ENCODE measurements at places on chromosomes 1 and 21. TPM values are rescaled to one million over a fixed set of nuclear protein-coding genes. Genes with fewer than 3 reads are reported as not detected.

SPATA17 gene
- total RNA-seq = not detected

KRTAP6-3 gene
- not detected for total RNA-seq

DNAJC16 gene
- total RNA-seq = 13.7 TPM

- DNase-seq = no peak
Measured at GRCh38 chr1:18540136-18540765, 59.5 kb downstream of the KLHDC7A start.

- DNase-seq = no peak
Measured at GRCh38 chr1:110896090-110896489, 23.1 kb downstream of the CD53 start.

DNA sequence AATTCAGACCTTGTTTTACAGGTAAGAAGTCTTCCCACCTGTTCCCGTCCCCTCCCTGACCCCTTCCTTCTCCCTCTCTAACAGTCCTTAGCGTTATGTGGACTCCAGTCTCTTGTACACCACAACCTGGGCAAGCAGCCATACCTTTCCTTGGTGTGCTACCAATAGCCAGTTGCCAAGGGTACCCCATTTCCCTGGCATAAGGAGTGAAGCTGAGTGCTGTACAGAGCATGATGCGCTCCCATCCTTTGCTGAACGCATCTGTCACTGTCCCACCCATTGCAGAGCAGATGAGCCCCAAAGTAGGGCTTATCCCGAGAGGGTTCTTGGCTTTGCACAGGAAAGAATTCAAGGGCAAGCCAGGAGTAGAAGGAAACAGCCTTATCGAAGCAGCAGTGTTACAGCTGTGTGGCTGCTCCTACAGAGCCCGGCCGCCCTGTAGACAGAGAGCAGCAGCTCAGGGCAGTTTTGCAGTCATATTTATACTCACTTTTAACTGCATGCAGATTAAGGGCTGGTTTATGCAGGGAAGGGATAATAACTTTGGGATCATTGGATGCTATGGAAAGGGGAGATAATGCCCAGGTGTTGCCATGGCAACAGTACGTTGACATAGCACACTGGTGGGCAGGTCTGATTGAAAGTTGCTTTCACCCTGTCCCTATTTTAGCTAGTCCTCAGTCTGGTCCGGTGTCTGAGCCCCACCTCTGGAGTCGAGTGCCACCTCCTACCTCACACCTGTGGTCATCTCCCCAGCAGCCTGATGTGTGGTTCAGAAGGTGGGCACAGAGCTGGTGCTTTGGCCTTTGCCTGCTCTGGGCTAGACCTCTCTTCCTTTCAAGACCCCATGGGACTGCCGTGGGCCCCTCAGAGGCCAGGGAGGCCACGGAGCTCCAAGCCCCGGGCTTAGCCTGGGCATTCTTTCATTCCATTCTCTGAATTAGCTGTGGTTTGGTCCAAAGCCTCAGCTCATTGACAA is 5.1 kb downstream of the FHAD1 start:
- no peak for DNase-seq

- no peak for DNase-seq
Measured at GRCh38 chr1:193850745-193851144, 664.3 kb upstream of the B3GALT2 start.

- no peak for DNase-seq
Measured at GRCh38 chr1:22702296-22703085, 8.1 kb upstream of the EPHB2 start.

DNA sequence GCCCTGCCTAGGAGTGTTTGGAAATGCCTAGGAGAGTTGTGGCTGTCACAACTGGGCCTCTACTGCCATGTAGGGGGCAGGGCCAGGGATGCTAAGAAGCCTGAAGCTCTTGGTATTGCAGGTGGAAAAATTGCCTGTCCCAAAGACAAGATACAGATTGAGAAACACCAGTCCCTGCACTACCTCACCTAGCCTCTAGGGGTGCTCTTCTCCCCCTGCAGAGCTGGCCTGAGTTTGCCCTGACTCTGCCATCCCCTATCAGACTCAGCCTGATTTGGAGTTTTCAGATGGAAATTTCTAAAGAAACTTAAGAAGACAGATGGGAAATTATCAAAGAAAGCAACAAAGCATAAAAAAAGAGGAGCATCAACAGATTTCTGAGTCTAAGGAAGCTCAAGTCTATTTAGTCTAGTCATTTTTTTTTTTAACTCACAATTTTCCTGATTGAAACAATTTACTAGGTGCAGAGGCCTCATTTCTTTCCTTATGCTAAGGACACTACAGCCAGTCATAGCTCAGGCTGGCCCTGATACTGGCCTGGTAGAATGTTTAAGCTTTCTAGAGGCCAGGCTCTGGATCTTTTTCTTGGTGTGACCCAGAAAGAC is 61.4 kb upstream of the LRRN2 start:
- peak; percentile 40 for DNase-seq

DNA sequence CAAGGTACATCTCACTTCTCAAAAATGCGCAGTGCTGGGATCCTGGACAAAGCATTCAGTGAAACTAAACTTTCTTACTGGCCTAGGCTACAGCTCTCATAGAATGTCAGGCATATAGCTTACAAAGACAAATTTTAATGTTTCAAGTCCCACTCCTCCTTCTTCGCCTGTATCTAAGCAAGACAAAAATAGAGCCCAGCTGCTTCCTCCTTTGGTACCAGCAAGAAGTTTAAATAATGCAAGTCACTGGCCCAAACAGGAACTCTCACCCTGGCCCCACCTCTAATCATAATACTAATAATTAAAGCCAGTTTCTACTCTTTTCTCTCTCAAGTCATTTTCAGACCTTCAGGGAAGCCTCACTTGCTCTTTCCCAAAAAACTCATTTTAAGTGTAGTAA is 1267.9 kb downstream of the MRPL39 start:
- no peak for DNase-seq

- DNase-seq = no peak
Measured at GRCh38 chr1:23085696-23086095, 66.4 kb downstream of the KDM1A start.

GRCh38 chr21:35840197-35840799 is 220.0 kb downstream of the SETD4 start:
- DNase-seq = peak; percentile 30

Data from activated T-cell treated with anti-CD3 and anti-CD28 coated beads, Interleukin-2, amount 50 U/mL, for 4 hours (primary cell).